Suppressor macrophage treated with lipopolysaccharide for 4 hours (primary cell): ENCODE measurements at places on chromosomes 2 and 18.

DNA sequence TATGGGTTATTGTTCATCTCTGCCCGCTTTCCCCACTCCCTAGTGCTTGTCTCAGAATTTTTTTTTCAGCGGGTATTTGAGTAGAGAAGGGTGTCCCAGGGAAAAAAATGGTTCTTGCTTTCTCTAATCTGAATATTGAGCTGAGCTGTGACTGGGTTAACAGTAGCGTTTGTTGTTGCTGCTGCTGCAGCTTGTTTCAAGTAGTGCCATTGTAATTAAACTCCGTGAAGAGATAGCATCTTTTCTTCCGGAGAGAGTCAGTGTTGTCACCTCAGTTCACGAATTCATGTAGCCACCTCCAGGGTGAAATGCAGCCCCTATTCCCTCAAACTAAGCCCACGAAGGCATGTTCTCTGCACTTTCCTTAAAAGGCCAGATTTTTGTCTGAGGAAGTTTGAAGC lies 1.5 kb upstream of the AAK1 start:
- no peak for DNase-seq

GRCh38 chr18:711310-711656 lies 1.1 kb downstream of the ENOSF1 start:
- DNase-seq = no peak

DNA sequence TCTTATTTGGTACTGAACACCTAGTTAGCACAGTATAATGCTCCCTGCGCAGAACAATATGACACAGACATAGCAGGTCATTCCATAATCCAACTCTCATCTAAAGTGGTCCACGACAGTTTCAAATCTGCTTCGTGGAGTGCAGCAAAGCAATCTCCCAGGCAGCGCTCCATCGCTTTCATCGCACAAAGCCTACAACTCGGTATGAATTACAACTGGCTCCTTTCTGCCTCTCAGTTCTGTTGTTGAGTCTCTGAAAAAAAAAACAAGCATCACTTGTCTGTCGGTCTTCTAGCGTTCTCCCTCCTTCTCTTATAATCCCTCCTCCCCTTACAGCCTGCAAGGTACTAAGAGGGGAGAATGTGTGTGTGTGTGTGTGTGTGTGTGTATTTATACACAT lies 123.5 kb downstream of the FIGN start:
- DNase-seq = no peak

DNA sequence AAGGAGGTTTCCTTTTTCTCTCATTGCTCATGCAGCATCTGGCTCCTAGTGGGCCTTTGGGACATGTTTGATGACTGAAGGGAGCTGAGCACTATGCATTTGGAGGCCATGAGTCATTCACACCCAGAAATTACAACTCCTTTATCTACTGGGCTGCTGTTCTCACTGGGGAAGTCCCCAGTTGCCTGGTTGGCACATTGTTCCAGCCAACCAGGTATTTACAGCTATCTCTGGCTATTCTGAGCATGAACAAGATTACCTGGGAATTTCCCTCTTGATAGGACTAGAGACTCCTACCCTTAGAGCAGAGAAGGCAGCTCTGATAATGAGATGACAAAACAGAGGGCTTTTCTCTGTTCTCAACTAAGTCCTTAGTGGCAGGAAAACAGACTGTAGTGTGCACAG lies 206.5 kb downstream of the SETBP1 start:
- peak; percentile 56 for DNase-seq

DNA sequence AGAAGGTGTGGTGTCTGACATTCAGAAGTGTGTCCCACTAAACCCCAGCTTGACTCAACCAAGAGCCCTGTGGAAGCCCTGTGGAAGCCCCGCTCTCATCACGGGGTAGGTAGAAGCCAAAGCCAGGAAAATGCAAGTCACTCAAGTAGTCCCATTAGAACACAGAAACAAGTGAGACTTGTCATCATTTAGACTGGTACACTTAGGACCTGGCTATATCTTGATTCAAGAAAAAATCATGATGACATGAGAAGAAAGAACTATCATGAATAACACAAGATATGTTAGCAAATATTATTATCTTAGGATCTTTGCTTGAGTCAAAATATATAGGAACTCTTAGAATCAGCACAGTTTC lies 28.2 kb upstream of the SULT1C4 start:
- DNase-seq = no peak

DNA sequence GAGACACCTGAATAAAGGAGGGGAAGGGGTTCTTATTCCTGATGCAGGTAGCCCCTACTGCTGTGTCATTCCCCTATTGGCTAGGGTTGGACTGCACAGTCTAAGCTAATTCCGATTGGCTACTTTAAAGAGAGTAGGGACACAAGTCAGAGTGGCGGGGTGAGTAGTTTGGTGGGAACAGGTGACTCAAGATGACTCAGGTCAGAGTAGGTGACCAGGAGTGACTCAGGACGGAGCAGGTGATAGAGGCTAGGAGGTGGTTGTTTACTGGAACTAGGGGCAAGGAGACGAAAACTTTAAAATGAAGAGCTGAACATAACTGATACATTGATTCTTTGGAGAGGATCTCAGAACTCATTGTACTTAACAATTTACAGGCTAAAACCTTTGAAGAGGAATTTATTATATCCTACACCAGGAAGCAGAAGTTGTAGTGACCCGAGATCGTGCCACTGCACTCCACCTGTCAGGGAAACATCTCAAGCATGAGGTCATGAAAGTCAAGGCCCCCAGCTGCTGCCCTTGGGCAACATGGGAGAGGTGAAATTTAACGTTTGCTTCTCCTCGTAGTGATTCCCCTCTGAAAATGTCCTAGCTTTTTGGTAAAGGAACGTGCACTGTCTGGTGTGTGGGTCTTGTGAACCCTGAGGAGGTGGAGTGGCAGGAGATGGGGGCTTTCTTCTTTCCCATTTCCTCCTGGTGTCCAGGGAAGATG lies 4.5 kb upstream of the CYP27A1 start:
- no peak for DNase-seq

GRCh38 chr18:65487569-65487968 lies 263.2 kb upstream of the CDH7 start:
- no peak for DNase-seq

GRCh38 chr2:64913357-64913869 lies 75.8 kb upstream of the SLC1A4 start:
- DNase-seq = no peak
